ENCODE measurements at places on chromosomes 1 and 21.

- DNase-seq: no peak
Observed at GRCh38 chr1:88695781-88696180, 11.7 kb downstream of the PKN2 start.

DNA sequence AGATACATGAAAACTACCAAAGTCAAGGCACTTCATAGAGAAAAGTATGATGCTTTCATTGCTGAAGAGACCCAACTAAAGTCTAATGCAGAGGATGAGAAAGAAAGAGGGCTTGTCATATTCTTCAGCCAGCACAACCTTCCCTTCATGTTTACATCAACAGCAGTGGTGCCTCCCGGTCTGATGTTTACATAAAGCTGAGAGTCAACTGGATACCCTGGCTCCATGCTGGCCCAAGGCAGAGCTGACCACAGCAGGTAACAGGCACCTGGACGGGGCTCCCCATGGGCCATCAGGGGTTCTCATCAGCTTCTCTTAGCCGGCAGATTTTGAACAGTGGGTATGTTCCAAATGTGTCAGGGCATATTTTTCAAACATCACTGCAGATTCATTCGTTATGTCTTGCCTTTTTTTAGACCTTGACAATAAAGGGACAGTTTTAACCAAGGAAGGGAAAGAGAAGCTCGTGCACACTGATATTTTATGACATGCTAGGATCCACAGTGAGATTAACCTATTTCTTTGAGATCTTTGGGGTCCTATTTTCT is 117.1 kb downstream of the NRIP1 start:
- no peak for DNase-seq

DNA sequence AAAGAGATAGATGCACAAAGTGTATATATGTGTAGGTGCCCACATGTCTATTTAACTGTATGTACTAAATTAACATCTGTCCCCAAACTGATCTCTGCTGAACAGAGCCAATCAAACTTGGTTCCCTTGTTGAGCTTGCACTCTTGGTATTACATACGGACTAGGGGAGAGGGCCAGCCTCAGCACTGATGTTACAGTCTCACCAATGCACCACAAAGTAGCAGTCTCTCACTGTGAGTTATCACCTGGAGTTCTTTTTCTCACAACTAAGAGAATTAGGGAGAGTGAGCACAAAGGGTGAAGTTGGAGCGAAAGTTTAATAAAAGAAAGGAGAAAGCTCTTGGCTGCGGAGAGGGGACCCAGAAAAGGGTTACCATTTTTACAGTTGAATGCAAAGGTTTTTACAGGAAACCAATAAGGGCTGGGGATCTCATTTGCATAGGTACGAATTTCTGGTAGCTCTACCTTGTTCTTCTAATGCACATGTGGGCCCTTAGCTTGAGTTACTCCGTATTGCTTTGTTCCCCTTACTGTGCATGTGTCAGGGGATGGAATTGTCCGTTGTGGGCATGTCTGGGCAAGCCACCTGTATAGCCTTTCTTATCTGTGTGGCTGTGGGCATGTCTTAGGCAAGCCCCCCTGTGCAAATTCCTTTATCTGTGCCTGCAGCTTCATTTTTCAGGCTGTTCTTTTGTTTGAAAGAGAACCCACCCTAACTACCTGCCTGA is 13.3 kb upstream of the CHI3L2 start:
- DNase-seq: no peak

- DNase-seq: no peak
Observed at GRCh38 chr1:208030288-208031091, 119.6 kb upstream of the CD34 start.

- no peak for DNase-seq
Observed at GRCh38 chr1:177926201-177926600, 43.7 kb downstream of the SEC16B start.

DNA sequence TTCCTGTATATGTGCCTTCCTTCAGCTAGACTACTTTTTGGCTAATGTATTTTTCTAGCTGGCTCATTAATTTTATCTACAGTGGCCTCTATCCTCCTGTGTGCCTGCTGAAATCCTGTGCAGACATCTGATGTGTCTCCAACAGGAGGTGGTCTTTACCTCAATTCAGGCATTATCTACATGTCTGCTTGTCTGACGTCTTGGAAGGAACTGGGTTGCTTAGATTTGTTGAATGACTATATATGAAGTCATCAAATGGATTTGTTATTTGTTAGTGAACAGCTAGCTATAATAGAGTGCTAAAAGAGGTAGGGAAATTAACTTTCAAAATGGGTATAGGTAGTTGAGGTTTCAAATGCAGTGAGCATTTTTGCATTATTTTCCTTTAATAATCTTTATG is 6.7 kb downstream of the RPL5 start:
- no peak for DNase-seq

DNA sequence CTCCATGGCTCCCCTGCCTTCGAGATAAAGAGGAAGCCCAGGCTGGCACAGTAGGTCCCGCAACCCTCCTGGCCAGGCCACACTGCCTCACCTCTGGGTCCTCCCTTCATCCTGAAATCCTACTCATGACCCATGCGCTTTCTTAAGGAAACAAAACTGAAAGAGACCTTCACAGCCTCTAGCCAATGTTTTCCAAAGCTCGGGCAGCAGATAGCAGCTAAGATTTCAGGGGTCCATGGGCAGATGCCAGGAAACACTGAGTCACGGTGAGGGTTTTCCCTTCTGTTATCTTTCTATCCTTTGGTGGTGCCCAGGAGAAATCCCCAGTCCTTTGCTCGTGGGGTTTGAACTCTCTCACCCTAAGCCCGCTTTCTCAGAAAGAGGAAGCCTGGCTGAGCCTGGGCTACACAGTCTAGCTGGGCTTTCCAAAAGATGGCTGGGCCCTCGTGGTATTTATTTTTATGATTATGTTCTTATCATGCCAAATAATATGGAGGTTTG is 26.6 kb downstream of the TTC39A start:
- no peak for DNase-seq

- no peak for DNase-seq
Observed at GRCh38 chr21:38211321-38211720, 45.5 kb upstream of the KCNJ15 start.

DNA sequence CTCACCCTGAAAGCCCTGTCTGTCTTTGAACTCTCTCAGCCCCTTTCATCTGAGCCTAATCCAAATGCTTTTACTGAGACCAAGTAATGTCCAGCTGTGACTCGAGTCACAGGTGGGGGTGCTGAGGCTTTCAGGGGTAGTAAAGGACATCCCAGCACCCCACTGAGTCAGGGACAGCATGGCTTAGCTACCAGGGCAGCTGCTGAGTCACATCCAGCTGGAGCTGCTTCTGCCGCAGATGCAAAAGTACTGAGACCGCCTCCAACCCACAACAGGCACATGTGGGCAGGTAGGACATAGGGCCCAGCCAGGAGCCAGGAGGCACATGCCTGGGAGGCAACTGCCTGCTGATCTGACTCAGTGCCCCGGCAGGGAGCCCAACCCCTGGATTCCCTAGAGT is 6.7 kb upstream of the VSIG8 start:
- DNase-seq: no peak

Data from stimulated activated CD4-positive, alpha-beta T cell treated with anti-CD3 and anti-CD28 coated beads, Interleukin-15, amount 100 ng/mL, for 1 hour (primary cell).